ENCODE measurements at places on chromosomes 6 and 20. TPM values are rescaled to one million over a fixed set of nuclear protein-coding genes. Genes with fewer than 3 reads are reported as not detected.

GRCh38 chr6:153994004-153994403, 45.0 kb upstream of the OPRM1 start:
- no peak for DNase-seq

DNA sequence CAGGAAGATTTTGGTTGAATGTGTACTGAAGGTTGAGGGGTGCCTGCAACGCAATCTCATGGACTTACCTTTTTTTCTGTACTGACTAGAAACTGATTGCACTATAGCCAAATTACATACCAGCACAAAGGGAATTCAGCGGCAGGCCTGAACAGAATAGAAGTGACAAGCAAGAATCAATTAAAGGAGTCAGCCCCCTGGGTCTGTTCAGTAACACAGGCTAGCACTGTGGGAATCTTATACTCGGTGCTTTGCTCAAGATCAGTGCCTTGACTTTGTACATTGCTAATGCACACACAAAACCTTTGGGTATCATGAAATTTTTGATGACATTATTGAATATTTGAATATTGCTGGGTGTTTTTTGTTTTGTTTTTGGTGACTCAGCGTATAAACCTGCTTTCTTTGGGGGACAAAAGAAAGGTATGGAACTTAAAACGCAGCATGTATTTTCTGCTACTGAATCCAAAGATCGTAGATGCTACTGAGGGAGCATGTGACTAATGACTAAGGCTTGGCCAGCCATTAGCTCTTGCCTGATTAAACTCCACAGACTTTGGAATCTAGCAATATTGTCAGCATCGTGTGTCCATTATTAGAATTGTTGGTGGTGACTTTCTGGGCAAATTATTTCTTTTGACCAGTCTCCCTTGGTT, 236.6 kb downstream of the ARID1B start:
- DNase-seq: no peak

DNA sequence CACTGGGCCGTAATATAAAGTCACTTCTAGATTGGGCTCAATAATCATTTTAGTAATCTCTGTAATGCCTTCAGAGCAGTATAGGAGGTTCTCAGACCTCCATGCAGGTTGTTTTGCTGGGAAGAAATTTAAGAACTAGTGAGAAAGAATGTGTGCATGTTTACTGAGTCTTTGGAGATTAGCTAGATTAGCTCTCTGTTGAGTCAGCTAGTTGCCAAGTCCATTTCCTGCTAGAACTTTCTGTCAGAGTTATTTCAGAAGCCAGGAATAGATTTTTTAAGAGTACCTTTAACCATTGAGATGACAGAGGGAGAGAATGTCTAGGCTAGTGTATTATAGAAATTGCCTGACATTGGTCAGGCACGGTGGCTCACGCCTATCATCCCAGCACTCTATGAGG, 33.3 kb downstream of the ORC3 start:
- DNase-seq: no peak

- DNase-seq: no peak
Observed at GRCh38 chr6:111552958-111553357, 52.7 kb downstream of the TRAF3IP2 start.

DNA sequence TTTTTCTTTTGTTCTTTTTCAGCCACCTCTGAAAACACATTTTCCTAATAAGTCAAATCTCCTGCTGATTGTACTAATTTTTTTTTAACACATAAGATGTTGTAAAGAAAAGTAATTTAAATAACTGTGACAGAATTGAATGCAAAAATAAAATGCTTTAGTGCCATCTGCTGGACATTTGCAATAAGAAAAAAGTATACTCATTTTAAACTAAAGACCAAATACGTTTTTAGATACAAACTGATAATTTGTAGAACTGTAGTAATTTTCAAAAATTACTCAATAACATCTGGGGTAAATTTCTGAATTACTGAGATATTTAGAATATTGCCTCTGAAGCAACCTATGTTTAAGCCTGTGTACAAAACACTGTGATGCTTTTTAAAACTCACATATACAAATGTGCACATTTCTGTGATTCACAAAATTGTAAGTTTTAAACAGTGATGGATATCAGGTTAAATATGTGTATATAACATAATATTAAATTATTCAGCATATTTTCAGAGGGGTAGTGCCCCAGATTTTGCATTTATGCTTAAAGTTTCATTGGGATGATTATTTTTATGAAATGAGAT, 198.7 kb downstream of the RIMS1 start:
- no peak for DNase-seq

- DNase-seq: no peak
Observed at GRCh38 chr6:135137826-135138225, 43.3 kb upstream of the MYB start.

GRCh38 chr20:35515949-35516645, 13.4 kb downstream of the C20orf173 start:
- DNase-seq: no peak

- DNase-seq: no peak
Observed at GRCh38 chr6:14612016-14612980, 494.7 kb downstream of the CD83 start.

GRCh38 chr20:41393705-41394066, 27.1 kb upstream of the EMILIN3 start:
- DNase-seq: no peak

- no peak for DNase-seq
Observed at GRCh38 chr20:9301129-9302090, 213.0 kb upstream of the LAMP5 start.

DNA sequence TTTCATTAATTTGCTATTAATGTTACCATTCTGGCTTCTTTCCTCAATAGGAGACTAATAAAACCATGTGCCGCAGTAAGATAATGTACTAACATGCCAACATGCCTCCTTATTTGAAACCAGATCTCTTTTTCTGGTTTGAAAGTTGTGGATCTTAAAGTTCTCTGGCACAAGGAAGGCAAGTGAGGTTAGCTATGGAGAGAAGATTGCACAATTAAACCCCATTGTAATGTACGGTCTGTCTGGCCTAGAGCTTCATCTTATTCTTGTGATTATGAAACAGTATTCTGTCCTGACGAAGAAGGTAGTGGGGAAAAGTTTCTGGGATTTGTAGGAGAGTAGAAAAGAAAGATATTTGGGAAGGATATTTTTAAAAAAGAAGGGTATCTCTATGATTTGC, 68.4 kb downstream of the EYA4 start:
- DNase-seq: no peak

- DNase-seq: no peak
Observed at GRCh38 chr6:88881451-88881850, 82.0 kb downstream of the RNGTT start.

DNA sequence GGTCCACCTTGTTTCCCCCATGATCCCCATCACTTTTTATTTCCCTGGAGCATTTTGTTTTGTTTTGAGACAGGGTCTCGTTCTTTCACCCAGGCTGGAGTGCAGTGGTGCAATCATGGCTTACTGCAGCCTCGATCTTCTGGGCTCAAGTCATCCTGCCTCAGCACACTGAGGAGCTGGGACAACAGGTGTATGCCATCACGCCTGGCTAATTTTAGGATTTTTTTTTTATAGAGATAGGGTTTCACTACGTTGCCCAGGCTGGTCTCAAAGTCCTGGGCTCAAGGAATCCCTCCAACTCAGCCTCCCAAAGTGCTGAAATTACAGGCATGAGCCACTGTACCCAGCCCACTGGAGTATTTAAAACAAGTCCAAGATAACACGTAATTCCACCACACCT, 179.9 kb downstream of the PREX1 start:
- DNase-seq: no peak

GRCh38 chr20:1800777-1801176, 94.4 kb upstream of the SIRPA start:
- peak; percentile 16 for DNase-seq

- no peak for DNase-seq
Observed at GRCh38 chr6:142605922-142606485, 304.2 kb downstream of the ADGRG6 start.

DNA sequence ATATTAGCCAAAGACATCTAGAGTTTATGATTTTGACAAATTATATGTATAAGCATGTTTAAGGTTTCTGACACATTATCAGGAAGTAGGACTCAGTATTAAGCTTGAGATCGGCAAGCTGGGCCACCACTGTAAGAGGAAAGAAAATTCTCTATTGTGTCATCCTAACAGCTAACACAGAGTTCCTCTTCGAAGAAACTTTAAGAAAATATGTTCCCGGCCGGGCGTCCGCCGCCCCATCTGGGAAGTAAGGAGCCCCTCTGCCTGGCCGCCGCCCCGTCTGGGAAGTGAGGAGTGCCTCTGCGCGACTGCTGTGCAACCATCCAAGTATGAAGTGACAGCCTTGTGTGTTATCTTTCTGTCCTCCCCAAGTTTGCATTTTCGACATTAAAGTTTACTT, 23.0 kb downstream of the USP49 start:
- no peak for DNase-seq

GRCh38 chr6:90547991-90548390, 38.9 kb downstream of the MAP3K7 start:
- no peak for DNase-seq

- no peak for DNase-seq
Observed at GRCh38 chr6:107770541-107770940, 53.6 kb downstream of the SCML4 start.

- DNase-seq: peak; percentile 74
Observed at GRCh38 chr6:133568970-133569889, 319.7 kb upstream of the TCF21 start.

- DNase-seq: no peak
Observed at GRCh38 chr20:45538209-45538799, 978 bp downstream of the WFDC6 start.

GRCh38 chr6:49730251-49730650, 13.9 kb downstream of the CRISP3 start:
- no peak for DNase-seq

GRCh38 chr6:12785301-12785700, 68.7 kb downstream of the PHACTR1 start:
- no peak for DNase-seq

DNA sequence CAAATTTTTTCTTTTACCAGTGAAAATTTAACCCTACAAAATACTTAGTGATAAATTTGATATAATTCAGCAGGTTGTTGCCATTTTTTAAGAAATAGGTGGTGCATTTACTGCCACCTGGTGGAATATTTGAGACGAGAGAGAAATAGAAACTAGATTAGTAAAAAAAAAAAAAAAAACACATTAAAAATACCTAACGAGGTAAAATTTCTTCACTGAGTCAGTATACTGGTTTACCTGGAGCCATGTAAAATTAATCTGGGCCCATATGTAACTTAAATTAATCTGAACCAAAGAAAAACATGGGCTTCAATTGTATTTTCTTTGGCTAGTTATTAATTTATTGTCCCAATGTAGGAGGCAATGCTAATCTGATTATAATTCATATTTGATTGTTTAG, 520.8 kb downstream of the EPM2A start:
- no peak for DNase-seq

The APOM gene
- total RNA-seq: 1.2 TPM

The UNC93A gene
- not detected for total RNA-seq

The CCM2L gene
- 6.0 TPM for total RNA-seq

The PRKN gene
- 19.3 TPM for total RNA-seq

The ECT2L gene
- total RNA-seq: 3.5 TPM

Measured in right atrium auricular region (tissue), 2 donors.